ENCODE measurements at places on chromosomes 5 and 9.

DNA sequence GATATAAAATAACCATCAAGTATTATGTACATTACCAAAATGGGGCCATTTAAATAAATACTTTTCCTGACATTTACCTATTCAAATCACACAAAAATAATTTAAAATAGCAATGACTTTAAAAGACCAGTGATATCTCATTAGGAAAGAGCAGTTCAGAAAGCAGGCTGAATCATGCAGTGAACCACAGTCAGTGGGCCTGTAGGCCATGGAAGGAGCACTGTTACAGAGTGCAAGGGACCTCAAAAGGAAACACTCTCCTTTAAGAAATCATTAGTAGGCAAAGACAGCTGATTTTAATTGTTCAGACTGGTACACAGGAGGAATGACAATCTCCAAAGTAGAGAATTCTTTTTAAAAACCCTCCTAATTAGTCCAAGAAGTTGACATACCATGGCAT is 283.5 kb upstream of the EFNA5 start:
- no peak for DNase-seq

DNA sequence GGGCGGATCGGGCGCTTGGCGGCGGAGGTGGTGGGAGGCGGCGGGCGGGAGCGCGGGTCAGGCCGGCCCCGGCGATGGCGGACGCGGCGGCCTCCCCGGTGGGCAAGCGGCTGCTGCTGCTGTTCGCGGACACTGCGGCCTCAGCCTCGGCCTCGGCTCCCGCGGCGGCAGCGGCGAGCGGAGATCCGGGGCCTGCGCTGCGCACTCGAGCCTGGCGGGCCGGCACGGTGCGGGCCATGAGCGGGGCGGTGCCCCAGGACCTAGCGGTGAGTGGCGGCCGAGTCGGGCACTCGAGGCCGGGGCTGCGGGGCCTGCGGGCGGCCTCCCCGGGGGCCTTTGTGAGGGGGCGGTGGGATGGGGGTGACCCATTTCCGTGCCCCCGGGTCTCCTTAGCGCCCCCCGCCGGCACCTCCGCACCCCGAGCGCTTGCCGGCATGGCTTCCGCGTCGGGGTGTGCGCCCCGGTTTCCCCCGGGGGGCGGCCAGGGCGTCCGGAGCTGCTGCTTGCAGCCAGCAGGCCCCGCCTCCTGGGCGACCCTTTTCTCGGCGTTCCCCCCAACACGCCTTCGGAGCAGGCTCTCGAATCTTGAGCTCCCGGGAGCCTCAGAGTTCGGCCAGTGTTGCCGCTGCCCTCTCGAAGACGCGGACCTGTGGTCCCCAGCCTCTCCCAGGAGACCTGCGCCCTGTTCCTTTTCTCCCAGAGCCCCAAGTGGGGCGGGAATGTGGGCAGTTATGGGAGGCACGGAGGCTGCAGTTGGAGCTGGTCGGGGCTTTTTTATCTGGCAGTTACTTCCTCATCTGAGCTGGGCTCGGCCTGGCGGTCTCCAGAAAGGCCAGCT is 456 bp downstream of the KDM3B start:
- no peak for DNase-seq

GRCh38 chr5:45507178-45507577 is 189.0 kb downstream of the HCN1 start:
- DNase-seq: no peak

GRCh38 chr5:134574521-134574920 is 49.1 kb downstream of the JADE2 start:
- no peak for DNase-seq

Data from SHP77 treated with DMSO at 0.1 percent for 48 hours (cell line).